ENCODE measurements at places on chromosomes 7 and 10. TPM values are rescaled to one million over a fixed set of nuclear protein-coding genes. Genes with fewer than 3 reads are reported as not detected.

DNA sequence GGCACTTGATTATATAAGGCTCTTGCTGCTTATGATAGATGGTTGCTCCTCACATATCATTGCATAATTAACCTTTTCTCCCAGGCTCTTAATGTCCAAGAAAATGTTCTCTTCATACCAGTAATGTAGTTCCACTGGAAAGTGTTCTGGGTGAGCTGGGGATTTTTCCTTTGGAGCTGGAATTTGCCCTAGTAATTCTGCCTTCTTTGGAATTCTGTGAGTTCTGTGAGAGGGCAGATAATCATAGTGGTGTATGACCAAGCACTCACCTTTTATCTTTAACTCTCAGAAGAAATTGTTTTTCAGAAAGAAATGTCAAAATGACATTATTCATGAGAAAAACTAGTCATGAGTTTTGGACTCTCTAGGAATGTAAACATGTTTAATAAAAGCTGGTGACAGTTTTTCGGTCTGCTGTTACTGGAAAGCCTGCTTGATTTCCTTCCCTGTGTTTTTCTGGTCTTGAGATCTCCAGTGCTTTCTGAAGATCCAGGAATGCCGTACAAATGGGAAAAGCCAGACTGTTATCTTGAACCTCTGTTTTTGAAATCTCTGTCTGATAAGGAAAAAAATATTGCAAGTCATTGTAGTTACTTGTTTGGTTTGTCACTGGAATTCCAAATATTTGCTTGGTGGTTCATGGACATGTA lies 148.3 kb upstream of the PRPS1L1 start:
- DNase-seq = no peak
- peaks cover 13% of the 10 kb centered on the region for H3K4me1 ChIP-seq
- no peak overlapping the region for H3K4me3 ChIP-seq

GRCh38 chr7:81822811-81823210 lies 53.0 kb upstream of the HGF start:
- no peak overlapping the region for H3K4me3 ChIP-seq
- no peak overlapping the region for H3K27ac ChIP-seq
- no peaks in the 10 kb centered on the region for H3K36me3 ChIP-seq
- no peaks in the 10 kb centered on the region for H3K4me1 ChIP-seq

DNA sequence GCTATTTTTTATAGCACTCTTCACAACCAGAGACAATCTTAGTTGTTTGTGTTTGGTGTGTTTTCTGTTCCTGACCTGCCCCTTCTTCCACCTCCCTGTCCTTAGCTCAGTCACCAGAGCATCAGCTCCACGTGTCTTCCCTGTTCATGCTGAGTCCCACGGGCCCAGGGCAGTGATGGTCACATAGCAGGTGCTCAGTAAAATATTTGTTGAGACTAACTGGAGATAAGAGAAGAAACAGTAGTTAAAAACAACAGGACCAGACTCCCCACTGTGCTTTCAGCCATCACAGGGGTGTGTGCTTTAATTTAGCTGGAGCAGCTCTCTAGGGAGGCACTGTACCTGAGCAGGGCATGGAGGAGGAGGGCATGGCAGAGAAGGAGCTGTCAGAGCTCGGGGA lies 307.3 kb upstream of the ZNF32 start:
- no peaks in the 10 kb centered on the region for H3K4me1 ChIP-seq
- H3K4me3 ChIP-seq = no peak overlapping the region
- no peak overlapping the region for H3K27ac ChIP-seq
- no peaks in the 10 kb centered on the region for H3K36me3 ChIP-seq
- H3K27me3 ChIP-seq = peaks cover 12% of the 10 kb centered on the region
- no peak for DNase-seq

DNA sequence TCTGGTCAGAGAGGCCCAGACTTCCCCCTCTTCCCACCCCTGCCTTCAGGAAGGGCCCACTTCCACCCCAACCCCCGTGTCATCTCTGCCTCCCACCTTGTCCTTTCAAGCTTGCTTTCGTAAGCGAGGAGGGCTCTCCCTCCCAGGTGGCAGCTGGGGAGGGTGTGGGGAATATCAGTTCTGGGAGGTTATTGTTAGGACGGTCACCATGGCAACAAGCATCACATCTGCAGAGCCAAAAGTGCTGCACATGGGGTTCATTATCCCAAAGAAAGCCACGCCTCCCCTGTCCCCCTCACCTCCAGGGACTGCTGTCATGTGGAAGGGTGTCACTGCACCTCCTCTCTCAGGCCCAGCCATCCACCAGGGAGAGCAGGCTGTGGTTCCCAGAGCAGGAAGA lies 2.6 kb upstream of the CAMK2B start:
- H3K4me3 ChIP-seq = no peak overlapping the region
- no peaks in the 10 kb centered on the region for H3K36me3 ChIP-seq
- H3K27ac ChIP-seq = no peak overlapping the region
- H3K27me3 ChIP-seq = peaks cover 48% of the 10 kb centered on the region

DNA sequence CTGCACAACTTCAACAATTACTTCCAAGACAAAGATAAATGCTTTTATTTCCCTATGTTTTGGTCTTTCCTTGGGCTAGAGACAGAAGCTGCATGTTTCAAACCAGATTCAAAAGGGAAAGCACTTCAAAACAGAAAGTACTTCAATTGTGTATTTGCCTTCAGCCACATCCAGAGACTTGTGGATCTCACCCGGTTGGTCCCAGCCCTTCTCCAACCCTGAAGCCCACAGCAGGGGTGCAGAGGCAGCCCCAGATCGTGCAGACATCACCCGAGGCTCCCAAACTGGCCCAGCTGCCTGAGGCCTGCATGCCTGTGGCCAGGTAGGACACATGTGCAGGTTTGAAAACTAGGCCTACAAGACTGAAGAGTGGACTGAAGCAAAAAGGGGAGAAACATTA lies 80.8 kb downstream of the ALOX5 start:
- no peaks in the 10 kb centered on the region for H3K27me3 ChIP-seq
- peak overlapping the region; percentile 91 for H3K27ac ChIP-seq
- H3K4me3 ChIP-seq = no peak overlapping the region
- no peak for DNase-seq

The FAM149B1 gene
- 13.4 TPM for total RNA-seq
